ENCODE measurements at places on chromosomes 1 and 21.

- peak; percentile 66 for DNase-seq
Observed at GRCh38 chr21:45820171-45821091, 161.1 kb upstream of the COL6A1 start.

GRCh38 chr1:64549464-64550239, 79.7 kb downstream of the CACHD1 start:
- no peak for DNase-seq

GRCh38 chr1:227399152-227399730, 80.9 kb upstream of the CDC42BPA start:
- DNase-seq, result no peak

GRCh38 chr1:172286629-172287076, 133.8 kb upstream of the C1orf105 start:
- DNase-seq, result no peak

GRCh38 chr21:45590726-45591618, 48.7 kb upstream of the SLC19A1 start:
- DNase-seq, result no peak

- no peak for DNase-seq
Observed at GRCh38 chr1:7250176-7250575, 464.9 kb downstream of the CAMTA1 start.

DNA sequence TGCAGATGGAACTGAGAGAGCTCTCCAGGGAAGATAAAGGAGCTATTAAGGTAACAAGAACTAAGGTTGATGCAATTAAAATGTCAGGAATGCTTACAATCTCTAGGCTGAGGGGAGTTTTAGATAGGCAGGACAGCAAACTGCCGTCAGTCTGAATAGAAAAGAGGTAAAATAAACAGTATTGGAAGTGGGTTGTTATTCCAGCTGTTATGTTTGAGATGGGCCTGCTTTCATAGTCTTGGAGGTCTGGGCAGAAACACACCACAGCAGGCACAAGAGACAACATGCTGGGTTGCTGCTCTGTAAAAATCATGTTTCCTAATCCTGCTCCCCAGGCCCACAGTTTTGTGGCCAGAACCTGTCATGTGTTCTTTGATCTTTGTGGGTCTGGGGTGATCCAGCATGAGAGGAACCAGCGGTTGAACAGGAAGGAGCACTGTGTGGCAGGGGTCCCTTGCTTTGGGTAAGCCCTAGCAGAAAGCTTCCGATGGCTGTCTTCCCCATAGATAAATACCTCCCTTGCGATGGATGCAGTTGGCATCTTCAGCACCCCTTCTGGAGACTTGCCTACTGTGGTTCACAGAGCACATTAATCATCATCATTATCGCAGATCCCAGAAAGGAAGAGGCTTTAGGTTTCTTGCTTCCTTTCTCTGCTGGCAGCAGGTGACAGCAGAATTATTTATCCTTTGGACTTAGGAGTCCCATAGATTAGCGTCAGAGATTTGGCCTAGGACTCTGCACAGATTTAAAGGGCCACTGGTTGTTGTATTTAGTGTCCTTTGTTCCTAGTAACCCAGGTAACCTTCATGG, 97.1 kb downstream of the AK5 start:
- no peak for DNase-seq

GRCh38 chr1:209911746-209912145, 26.3 kb upstream of the SYT14 start:
- no peak for DNase-seq

GRCh38 chr1:179302070-179302469, 8.5 kb downstream of the SOAT1 start:
- DNase-seq, result no peak

- no peak for DNase-seq
Observed at GRCh38 chr1:35915693-35916092, 15.2 kb upstream of the AGO3 start.

- no peak for DNase-seq
Observed at GRCh38 chr1:180617774-180618395, 13.9 kb upstream of the XPR1 start.

DNA sequence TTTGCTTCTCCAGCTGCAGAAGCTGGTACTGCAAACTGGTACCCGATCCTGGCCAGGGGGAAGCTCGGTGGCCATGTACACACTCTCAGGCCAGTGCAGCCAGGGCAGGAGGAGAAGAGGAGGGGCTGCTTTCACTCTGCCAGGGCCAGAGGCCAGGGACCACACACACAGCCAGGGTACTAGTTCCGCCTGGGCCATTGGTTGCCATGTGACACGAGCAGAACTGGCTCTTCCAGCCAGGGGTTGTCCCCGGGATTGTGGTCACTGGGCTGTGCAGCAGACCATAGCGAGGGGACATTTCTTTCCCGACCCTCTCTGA, 3.7 kb upstream of the SHISAL2A start:
- DNase-seq, result no peak

DNA sequence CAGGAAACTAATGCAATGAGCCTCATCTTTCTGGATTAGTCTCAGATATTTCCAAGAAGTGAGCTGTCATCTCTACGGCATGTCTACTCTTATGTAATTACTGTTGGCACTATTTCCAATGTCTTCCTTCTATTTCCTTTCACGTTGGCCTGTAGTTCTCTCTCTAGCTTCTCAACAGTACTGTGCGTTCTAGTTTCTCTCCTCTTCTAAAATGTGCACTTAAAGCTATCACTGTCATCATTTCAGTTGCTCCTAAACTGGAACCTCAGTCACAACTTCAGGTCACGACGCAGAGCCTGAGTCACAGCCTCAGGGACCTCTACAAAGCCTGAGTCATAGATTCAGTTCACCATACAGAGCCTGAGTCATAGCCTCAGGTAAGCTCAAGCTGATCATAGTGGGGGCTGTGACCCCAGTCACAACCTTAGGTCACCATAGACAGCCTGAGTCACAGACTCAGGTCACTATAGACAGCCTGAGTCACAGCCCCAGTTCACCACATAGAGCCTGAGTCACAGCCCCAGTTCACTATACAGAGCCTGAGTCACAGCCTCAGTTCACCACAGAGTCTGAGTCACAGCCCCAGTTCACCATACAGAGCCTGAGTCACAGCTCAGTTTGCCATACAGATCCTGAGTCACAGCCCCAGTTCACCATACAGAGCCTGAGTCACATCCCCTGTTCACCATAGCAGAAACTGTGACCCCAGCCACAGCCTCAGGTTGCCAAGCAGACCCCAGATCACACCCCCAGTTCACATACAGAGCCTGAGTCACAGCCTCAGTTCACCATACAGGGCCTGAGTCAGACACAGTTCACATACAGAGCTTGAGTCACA, 13.0 kb downstream of the WNT9A start:
- no peak for DNase-seq

DNA sequence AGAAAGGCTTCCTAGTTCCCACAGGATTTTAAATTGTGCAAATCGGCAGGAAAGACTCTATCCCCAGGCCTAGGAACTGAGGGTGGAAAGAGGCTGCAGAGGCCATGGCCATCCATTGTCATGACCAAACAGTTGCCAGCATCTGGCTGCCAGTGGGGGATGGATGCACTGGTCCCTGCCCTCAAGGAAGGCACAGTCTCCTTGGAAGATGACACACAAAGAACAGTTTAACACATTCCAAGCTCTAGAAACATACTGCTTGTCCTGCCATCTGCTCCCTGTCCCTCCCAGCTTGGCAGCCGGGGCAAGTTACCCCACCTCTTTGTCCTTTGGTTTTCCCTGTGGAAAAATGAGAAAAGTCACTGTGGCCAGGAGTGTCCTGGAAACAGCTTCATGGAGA, 83.2 kb downstream of the BCAR3 start:
- DNase-seq, result no peak

GRCh38 chr1:26744075-26744959, 43.4 kb upstream of the PIGV start:
- DNase-seq, result peak; percentile 59
